NCI-H1048 (cell line): ENCODE measurements at places on chromosomes 3 and 15.

DNA sequence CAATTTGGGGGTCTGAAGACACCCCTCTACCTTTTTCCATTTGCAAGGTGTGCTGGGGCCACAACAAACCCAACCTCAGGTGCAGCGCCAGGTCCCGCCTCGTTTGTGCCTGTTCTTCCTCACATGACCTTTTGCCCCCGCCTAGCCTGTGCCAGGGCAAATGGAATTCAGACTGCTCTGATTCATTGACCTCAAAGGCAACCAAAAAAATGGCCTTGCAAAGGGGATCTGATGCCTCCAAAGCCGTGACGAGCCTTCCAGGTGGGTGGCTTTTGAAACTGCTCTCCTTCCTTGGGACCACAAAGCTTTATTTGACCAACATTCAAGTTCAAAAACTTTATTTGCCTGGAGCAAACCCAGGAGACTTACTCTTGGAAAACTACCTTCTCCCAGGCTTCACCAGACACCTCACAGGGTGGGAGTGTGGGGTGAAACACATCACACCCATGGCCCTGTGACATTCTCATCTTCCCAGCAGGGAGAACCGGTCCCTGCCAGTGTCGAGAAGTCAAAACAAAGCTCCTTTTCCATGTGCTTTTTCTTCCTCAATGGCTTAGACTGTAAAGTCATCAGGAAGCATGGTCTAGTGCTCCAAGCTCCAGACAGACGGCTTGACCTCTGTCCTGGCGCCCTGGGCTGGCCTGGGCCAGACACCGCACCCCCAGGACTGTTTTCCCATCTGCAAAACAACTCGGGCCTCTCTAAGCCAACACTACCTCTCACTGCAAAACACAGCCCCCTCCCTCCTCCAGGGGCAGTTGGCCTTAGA lies 103.9 kb upstream of the HES1 start:
- no peak for DNase-seq

DNA sequence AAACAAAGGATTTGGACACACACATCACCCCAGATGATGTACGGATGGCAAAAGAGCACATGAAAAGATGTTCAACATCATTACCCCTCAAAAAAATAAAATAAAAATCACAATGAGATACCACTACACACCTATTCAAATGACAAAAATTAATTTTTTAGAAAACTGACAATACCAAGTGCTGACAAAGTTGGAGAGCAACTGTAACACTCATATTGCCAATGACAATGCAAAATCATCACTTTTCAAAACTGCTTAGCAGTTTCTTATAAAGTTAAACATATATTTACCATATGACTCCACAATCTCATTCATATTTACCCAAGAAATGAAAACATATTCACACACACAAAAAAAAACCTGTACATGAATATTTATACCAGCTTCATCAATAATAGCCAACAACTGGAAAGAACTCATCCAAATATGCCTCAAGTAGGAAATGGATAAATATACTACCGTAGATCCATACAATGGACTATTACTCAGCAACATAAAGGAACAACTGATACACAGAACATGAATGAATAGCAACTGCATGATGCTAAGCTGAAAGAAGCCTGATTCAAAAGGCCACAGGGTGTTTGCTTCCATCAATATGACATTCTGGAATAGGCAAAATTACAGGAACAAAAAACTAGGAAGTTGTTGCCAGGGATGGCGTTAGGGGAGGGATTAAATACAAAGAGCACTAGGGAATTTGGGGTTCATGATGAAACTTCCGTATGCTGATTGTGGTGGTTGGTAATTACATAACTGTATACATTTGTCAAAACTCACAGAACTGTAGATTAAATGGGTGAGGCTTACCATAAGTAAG lies 1.3 kb downstream of the FSIP1 start:
- DNase-seq: no peak

DNA sequence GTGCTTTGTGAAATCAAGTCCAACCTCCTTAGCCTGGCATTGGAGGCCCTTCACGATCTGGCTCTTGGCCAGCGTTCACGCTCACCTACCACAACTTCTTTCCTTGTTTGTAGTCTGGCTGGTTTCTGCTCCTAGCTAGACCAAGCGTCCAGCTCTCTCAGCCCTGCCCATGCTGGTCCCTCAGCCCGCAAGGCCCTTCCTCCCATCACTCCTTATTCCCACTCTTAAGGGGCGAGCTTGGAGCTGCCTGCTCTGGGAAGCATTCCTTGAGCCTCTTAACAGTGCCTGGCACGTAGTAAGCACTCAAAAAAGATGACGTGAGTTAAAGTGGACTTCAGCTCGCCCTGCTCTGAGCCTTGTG lies 8.7 kb downstream of the SLC6A6 start:
- no peak for DNase-seq

- no peak for DNase-seq
These were observed 65.4 kb upstream of the UMPS start for GRCh38 chr3:124664804-124665203.

DNA sequence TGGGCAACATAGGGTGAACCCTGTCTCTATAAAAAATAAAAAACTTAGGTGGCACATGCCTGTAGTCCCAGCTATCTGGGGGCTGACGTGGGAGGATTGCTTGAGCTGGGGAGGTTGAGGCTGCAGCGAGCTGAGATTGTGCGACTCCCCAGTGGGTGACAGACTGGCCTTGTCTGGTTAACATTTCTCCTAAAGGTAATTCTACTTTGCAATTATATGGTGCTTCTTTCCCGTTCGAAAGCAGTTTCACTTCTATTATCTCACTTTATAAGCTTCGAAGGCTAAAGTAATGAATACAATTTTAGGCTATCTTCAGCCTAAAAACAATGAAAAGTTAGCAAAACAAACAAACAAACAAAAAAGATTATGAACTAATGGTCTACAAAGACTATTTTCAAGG lies 35.3 kb downstream of the COMMD2 start:
- no peak for DNase-seq

DNA sequence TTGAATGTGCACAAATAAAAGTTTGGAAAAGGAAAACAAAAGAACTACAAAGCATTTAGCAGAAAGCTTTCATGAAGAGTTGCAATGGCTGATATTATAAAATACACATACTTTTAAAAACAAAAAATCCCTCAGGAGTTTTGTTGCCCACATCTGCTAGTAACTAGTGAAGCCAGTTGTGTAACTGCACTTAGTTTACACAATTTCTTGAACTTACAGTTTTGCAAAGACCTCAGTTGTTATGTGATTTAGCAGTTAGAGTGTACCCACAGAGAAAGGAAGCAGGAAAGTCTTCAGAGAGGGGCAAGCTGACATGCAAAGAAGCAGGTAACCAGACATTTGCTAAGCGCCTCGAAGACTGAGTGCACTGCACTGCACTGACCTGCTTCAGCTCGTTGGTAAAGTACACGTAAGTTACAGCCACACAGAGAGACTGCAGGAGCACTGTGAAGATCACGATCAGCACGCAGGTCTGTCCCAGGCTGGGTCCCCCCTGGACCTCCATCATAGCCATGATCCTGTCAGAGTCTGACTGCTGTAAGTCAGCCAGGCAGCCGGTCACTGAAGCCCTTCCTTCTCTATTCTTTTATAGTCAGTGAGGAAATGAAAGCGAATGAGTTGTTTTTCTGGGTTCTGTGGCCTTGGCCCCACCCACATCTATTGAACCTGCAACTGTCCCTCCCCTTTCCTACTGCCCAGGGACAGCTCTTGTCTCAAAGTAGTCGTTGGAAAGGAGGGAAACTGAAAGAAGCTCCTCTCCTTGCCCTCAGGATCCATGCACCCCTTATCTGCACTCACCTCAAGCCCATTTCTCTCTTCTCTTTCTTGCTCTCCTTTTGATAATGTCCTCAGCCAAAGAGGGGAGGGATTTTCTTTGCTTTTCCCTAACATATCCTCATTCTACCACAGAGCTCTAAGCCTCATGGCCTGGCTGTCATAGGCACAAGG lies at the start of gene TNFSF10:
Gene TNFSF10, minus strand, starts transcription at position 560 of the 948 bp plus-strand sequence. Its CDS starts 46 bp downstream, at position 514.
- DNase-seq: no peak

DNA sequence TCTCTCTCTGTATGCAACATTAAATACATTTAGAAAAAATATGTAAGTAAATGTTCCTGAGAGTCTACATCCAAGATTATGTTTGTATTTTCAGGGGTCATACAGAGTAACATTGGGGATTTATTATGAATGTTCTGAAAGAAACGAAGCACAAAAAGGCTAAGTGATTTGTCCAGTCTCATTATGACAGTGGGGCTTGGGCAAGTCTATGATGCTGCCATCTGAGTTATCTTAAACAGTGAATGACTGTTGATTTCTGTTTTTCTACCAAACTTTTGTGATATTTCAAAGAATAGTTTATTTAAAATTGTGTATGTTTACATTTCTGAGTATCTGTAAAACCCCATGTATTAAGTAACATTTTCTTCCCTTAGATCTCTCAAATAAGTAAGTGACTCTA lies 481.2 kb upstream of the ZNF717 start:
- no peak for DNase-seq

- no peak for DNase-seq
These were observed 87.2 kb downstream of the MB21D2 start for GRCh38 chr3:192830291-192831110.

GRCh38 chr15:26981492-26981891 lies 10.5 kb downstream of the GABRG3 start:
- DNase-seq: no peak

DNA sequence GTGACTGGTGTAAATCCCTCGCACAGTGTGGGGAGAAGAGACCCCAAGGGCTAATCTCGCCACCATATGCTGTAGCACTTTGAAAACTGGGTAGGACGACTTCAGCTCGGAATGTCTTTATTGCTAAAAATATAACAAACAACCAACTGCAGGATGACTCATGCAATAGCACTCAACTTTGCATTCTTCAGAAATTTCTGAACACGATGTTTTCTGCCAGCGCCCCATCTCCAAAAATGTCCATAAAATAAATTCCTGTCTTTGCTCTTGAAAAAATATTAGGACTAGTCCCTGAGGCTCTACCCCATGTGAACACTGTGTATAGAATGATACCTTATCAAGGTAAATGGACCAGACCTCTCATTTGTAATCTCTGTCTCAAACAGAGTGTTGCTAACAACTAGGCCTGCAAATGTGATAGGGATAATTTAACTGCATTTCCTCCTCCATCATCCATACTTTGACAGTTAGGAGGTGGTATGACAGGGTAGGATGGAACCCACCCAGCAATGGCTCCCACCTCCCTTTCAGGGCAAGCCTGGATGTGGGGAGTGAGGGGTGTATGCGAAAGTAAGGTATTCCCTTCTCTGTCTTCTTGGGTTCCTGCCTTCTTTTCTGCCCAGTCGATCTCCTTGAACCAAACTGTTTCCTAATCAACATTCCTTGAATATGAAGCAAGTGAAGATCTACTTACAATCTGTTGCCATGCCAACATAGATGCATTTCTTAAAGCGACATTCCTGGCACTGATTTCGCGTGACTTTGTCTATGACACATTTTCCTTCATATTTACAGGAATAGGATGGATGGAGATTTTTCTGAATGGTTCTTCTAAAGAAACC lies 201.1 kb downstream of the NR1D2 start:
- no peak for DNase-seq
